ENCODE measurements at places on chromosomes 7 and 10. TPM values are rescaled to one million over a fixed set of nuclear protein-coding genes. Genes with fewer than 3 reads are reported as not detected.

Gene OR2A5
- not detected for total RNA-seq

Gene TMEM236
- total RNA-seq = 0.03 TPM

Gene PRKRIP1
- total RNA-seq = 21.1 TPM

Gene NXPH1
- not detected for total RNA-seq

Gene CYP2C19
- total RNA-seq = not detected

Gene KLF14
- total RNA-seq = 0.06 TPM

Gene FAM149B1
- total RNA-seq = 6.7 TPM

Gene MYOF
- total RNA-seq = 215 TPM

Gene CYP2W1
- not detected for total RNA-seq

Gene SHH
- 0.46 TPM for total RNA-seq

Gene NUDT13
- 2.6 TPM for total RNA-seq

Gene HOGA1
- total RNA-seq = 2.9 TPM

Gene INHBA
- 0.23 TPM for total RNA-seq

Gene CTNNA3
- total RNA-seq = not detected

Gene FRAT2
- total RNA-seq = 10.3 TPM

Gene CHST3
- total RNA-seq = 61.9 TPM

Gene XRCC2
- total RNA-seq = 4.8 TPM

Gene ARMC3
- 0.79 TPM for total RNA-seq

Gene GPER1
- 2.0 TPM for total RNA-seq

Gene INSYN2A
- 1.6 TPM for total RNA-seq

Gene ZPBP
- total RNA-seq = not detected

Gene TBXAS1
- 15.6 TPM for total RNA-seq

Gene PPP1R3C
- total RNA-seq = 21.7 TPM

Gene CARD11
- 1.8 TPM for total RNA-seq

Gene HMX2
- not detected for total RNA-seq

Gene GATA3
- 4.4 TPM for total RNA-seq

Gene WEE2
- not detected for total RNA-seq

Gene TRPV5
- not detected for total RNA-seq

Gene FAM185A
- 7.9 TPM for total RNA-seq

Gene NPY
- total RNA-seq = not detected

Gene ARHGEF35
- total RNA-seq = 0.55 TPM

Gene SPDYE1
- total RNA-seq = not detected

Gene PAX4
- total RNA-seq = not detected

Gene SCRN1
- total RNA-seq = 55.4 TPM

Gene GIMAP5
- total RNA-seq = not detected

Gene HOXA3
- 4.7 TPM for total RNA-seq

Gene SAMD9L
- 0.55 TPM for total RNA-seq

Gene AKR1E2
- total RNA-seq = 6.4 TPM

Gene C7orf33
- not detected for total RNA-seq

Gene CPA1
- total RNA-seq = not detected

Gene ZCWPW1
- 1.6 TPM for total RNA-seq

Gene SSBP1
- 326 TPM for total RNA-seq

Gene C10orf105
- not detected for total RNA-seq

Gene TEX36
- total RNA-seq = not detected
